ENCODE measurements at places on chromosomes 6 and 20.

- no peak for DNase-seq
Observed at GRCh38 chr20:9498322-9498721, 16.1 kb upstream of the LAMP5 start.

DNA sequence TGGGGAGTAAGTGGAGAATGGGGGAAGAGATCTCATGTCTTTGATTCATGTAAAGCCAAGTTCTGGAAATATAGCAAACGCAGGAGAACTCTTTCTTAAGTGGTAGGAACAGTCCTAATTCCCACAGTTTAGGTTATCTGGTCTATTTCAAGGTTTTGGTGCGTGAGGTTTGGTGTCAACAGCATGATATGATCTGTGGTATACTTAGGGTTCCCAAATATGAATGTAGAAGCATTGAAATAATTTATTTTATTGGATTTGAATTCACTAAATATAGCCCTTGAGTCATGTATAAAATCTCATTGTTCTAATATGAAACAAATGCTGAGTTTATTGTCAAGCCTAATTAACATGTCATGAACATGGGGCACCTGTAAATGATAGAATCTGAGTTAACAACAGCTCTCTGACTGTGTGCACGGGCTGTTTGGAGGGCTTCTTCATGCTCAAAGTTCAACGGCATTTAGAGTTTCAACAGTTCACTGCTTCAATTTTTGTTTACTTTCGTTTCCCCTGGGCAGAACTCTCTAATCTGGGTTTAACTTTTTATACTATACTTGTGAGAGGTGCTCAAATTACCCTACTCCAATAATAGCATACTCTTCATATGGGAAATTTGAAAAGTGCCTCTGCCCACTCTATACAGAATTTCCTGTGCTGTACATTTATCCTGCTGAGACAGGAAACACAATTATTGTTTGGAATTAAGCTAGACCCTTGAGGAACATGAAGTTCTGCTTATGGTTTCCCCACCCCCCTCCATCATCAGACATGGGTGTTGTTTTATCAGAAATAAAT, 236.3 kb upstream of the ZNF217 start:
- no peak for DNase-seq

- no peak for DNase-seq
Observed at GRCh38 chr6:53984581-53984980, 126.7 kb upstream of the MLIP start.

DNA sequence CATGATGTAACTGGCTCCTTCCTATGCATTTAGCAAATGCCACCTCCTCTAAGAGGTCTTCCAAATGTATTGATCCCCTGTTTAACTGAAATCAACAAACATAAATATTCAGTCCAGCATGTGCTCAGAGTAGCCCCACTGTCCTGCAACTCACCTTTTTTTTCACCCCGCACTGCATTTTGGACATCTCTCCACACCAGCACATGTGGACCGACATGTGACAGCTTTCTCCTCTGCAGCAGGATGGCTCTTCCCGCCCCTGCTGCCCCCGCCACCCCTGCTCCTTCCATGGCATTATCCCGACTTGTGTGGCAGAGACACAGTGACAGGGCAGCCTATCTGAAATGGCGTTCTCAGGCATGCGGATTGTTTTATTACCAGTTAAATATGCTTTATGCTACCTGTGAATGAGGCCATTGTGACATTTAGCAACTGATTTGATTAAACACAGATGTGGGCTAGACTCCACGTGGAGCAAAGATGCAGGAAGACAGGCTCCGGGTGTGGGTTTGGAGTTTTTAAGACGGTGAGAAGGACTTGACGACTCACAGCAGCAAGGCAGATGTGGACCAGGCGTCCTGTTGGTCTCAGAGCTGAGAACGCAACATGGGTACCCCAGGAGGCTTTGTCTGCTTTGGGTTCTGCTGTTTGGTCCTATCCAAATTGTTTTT, 161.2 kb downstream of the EYA2 start:
- DNase-seq, result no peak

- DNase-seq, result no peak
Observed at GRCh38 chr6:53055873-53056272, 9.3 kb upstream of the FBXO9 start.

DNA sequence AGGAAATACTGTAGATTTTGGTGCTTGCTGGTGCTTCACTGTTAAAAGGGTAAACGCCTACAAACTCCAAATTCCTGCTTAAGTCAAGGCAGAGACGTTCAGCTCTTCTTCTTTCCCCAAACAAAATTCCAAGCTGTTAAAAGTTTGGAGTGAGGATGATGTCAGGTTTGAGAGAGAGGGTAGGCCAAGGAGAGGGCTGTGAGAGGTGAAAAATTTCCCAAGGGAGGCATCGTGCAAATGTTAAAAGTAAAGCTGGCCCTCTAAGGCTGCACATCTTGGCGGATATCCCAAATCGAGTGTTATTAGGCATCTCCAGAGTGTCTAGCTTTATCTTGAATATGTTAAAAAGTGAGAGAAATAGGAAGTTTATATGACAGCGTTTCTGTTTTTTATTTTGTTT, 651.8 kb downstream of the QKI start:
- DNase-seq, result no peak

DNA sequence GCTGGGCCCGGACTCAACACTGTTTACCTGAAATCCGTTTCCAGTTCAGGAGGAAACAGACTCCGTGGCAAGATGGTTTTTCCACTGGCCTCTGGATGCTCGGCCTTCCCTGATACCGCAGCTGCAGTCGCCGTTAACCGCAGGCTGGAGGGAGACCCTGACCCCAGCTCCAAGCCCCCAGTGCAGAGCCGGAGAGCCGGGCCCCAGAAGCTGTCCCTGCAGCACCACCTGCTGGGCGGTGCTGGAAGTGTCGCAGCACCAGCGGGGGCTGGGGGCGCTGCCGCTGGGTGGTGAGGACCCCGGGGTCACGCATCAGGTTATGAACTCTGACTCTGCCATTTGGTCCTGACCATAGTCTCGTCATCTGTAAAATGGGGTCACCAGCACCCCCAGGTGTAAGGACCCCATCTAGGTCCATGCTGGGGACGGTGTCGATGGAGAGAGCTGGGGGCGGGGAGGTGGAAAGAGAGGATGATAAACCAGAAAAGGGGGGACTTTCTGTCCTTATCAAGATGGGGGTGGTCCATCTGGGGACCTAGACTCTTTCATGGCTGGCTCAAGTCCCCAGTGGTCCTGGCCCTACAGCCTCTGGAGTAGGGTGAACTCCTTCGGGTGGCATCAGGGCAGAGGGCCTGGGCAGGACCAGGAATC, 20.8 kb upstream of the CHRNA4 start:
- peak; percentile 94 for DNase-seq

All from 8988T (cell line).